ENCODE measurements at places on chromosomes 1 and 21. TPM values are rescaled to one million over a fixed set of nuclear protein-coding genes. Genes with fewer than 3 reads are reported as not detected.

DNA sequence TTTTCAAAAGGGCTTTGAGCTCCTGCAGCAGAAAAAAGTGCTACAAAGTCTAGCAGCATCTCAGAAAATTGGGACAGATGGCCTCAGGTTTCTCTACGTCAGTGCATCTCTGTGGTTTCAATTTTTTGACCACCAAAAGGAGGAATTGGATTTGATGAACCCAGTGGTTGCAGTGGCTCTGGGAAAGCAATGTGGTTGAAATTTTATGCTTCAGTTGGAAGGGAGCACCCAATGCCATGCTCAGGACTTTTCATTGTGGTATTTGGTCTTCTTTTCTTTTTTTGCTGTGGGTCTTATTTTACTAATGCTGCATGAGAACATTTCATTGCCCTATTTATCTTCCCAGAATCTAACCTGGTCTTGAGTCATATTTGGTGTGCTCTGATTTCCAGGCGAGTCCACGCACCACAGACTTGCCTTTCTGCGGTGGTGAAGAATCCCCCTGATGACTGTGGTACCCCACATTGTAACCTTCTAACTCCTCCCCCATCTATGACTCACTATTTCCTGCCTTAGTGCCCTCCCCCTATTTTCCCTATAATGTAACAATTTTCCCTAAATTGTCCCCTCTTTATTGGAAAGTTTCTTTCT is 56.7 kb downstream of the S1PR1 start:
- DNase-seq, result no peak

Gene SERTAD4
- 3.2 TPM for total RNA-seq

- DNase-seq, result no peak
These were observed 32.3 kb downstream of the CFAP57 start for GRCh38 chr1:43204394-43204793.

DNA sequence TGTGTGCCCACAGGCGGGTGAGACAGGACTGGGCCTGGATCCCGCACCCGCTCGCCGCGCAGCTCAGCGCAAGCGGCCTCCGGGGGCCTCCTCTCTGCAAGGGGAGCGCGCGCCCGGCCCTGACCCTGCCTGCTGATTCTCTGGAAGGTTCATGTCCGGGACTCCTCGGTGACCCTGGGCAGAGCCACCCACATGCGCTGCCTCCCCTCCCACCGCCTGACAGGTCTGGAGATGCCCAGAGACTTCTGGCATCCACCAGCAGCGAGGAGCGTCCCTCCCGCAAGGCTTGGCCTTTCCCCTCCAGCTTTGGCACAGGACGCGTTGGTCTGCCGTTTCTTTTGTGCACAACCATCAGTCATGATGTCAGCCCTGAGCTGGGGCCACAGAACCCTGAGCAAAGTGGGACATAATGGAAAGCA is 42.0 kb upstream of the COL6A2 start:
- no peak for DNase-seq

DNA sequence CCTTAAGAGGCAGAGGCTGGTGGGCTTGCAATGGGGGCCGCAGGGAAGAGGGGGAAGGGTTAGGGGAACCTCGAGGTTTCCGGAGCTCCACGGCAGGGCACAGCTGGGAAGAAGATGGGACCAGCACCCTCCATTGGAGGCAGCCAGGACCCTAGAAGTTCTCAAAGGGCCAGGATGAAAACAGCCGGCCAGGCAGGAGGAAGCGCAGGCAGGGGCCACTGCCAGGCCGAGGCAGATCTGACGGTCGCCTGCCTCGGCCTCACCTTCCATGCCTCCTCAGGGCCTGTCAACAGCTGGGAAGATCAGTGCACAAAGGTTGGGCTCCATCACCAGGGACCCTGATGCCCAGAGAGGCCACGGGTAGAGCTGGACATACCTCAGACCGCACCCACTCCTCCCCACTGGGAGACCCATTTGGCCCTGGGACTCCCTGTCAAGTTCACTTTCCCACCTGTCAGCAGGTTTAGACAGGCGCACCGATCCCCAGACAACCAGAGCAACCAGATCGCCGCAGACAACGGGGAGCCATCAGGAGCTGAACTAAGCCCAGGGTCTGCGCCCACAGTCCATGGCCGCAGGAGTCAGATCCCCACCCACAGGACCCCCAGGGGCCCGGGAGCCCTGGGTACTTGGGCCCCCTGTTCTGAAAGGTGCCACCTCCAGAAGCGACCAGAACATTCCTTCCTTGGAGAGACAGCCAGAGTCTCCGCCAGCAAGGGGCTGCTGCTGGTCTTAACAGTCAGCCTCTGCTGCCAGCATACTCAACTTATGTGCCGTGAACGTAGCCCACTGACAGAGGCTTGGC is 2.2 kb downstream of the SLC19A1 start:
- DNase-seq, result no peak

DNA sequence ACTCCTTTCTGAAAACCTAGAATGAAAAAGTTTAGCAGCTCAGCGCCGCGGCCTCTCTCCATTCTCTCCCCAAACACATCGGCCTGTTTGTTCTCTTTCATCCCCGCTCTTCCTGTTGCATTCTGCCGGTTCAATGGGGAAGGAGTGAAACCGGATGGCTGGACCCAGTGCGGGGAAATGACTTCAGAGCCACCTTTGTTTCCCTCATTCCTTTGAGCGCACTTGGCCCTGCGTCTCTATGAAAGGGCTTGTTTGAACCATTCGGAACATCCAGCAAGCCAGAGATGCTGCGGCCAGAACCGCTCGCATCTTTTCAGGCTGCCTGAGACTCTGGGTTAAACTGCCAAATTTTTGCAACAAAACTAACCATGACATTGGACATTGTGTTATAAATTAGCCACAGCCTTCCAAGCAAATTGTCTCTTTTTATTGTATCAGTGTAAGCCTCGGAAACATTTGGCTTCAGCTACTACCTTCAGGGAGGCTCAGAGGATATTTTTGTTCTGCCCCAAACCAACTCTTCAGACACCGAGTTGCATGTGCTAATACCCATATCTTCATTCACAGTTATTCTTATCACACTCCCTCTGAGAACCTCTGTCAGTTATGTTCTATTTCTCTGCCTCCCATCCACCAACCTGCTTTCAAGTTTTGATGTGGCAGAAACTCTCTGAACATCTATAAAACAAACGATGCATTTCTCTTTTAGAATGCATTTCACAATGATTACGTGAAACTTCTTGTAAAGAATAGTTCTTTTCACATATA is 5.1 kb upstream of the OLIG1 start:
- no peak for DNase-seq

Gene DEPDC1
- 36.7 TPM for total RNA-seq
